ENCODE measurements at places on chromosomes 3 and 15. TPM values are rescaled to one million over a fixed set of nuclear protein-coding genes. Genes with fewer than 3 reads are reported as not detected.

DNA sequence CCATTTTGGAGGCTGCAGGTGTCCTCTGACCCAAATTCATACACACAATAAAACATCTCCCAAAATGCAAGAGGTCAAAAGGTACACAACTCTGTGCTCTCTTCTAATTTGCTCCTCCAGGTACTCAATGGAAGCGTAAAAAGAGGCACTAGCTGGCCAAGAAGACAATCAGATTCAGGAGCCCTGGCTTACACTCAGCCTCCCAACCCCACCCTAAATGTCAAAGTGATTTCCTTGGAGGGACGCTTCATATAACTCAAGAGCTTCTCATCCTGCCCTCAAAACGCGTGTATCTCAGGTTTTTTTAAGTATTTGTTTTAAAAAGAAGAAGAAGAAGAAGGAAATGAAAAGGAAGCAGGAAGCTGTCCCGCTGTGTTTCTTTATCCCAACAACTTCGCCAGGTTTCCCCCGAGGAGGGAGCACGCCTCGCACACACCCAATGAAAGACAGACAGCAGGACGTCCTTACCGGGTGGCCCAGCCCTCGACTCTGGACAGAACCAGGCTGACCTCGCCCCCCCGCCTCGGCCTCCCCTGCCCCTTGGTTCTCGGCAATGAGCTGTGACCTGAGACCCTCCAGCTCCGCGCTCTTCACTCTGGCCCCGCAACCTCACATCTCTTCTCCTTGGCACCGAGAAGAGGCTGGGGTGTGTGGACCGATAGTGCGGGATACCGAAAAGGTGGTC is 620.7 kb upstream of the ZNF385D start:
- no peak for DNase-seq

GRCh38 chr3:13620281-13620680 is 71.4 kb downstream of the FBLN2 start:
- no peak for DNase-seq

DNA sequence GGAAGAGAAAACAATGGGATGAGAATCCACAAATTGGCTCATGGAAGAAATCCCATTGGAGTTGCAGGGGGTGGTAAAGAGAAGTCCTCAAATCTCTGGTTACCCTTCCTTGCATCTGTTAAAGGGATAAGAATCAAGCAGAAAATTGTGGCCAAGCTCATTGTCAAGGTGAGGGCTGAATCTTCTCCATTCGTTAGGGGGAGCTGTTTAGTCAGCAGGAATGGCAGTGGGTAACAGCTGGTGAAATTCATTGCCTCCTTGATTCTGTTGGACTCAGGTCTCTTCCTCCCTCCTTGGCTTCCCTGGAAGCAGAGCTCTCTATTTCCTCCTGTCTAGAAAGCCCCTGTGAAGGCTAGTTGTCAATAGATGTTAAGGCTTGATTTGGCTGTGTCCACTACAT is 343.1 kb upstream of the SEMA6D start:
- peak; percentile 16 for DNase-seq

DNA sequence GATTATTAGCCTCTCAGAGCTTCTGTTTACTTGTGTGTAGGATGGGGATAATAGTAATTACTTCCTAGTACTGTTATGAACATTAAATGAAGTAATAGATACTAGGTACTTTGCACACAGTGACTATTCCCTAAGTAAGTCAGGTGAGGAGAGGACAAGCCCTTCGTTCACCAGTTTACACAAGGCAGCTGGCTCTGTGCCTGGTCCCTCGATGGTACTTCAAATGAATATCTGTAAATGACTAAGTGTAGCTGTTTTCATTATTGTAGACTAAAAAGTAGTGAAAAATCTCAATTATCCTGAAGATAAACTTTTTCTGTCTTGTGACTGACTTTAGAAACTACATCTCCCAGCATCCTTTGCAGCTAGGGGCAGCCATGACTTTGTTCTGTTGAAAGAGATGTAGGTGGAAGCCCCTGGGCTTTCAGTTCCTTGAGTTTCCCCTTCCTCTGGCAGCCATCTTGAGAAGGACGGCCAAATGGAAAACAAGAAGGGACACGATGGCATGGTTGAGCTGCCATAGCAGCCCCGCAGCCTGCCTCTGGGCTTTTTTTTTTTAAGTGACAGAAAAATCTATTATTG is 11.7 kb upstream of the WNT7A start:
- DNase-seq, result no peak

Gene CLK3
- 54.9 TPM for total RNA-seq

Gene SCAMP5
- total RNA-seq, result 3.6 TPM

Gene FOXL2
- 0.06 TPM for total RNA-seq
